ENCODE measurements at places on chromosomes 2 and 18. TPM values are rescaled to one million over a fixed set of nuclear protein-coding genes. Genes with fewer than 3 reads are reported as not detected.
A peak's percentile ranks its signal among the peaks of the same experiment; 100 is the strongest.

DNA sequence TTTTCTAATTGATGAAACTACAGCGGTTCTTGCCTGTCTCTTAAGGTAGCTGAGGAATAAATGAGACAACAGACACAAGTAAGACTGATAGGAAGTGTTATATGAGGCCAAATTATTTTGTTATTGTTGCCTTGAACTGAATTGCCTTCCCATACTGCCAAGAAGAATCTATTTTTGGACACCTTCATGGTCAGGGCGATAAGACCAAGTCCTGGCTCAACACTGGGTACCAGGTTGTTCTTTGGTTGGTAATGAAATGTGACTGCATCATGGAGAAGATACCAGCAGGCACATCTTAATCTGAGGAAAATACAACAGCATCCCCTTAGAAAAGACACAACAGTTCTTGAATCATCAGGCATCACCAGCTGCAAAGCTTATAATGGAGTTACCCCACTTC is 23.7 kb downstream of the MSGN1 start:
- DNase-seq = no peak

The SLC14A1 gene
- total RNA-seq = not detected

DNA sequence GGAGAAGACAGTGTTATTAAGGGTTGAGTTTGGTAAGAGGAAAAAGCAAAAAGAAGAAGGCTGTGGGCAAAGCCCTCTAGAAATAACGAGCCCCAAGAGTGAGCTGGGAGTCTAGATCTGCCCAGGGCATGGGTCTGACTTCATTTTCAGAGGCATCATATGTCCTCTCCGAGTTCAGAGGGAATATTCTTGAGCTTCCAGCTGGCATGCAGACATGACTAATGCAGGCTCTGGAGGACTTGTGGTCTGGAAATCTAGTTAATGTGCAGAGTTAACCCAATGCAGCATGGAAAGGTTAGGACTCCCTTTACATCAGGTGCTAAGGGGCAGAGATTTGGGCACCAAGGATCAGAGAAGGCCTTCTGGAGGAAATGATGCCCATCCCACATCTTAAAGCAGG is 7.3 kb downstream of the ACMSD start:
- DNase-seq = no peak

GRCh38 chr18:63025251-63026090 is 294.1 kb downstream of the BCL2 start:
- peak; percentile 63 for DNase-seq

DNA sequence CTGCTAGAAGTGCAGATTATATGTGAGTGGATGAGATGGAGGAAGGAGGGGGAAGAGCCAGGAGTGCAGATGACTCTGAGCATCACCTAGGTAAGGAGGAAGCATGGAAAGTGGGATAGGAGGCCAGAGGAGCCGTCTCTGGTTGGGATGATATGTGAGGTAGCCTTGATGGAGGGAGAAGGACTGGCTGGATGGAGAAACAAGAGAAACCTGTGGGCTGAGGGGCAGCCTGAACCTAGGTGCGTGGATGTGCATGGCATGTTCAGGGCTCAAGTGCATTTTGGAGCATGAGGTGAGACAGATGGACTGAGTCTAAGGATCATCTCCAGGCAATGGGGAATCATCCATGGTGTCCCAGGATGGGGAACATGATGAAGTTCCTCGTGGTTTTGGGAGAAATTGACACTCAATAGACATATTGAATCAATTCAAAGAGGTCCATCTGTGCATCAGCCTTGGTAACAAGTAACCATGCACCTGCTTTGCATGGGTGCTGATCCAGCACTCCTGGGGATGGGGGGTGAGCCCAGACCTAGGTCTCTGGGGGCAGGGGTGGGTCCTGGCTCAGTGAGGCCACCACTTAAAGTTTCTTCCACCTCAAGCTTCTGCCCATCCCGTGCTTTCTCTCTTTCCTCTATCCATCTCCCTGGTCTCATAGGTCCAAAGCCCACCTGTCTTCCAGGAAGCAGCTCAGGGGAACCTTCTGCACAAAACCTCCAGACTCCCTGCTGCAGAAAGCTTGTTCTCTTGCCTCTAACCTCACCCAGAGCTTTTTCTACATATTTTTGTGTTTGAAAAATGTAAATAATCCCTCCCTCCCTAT is 19.2 kb downstream of the MYCN start:
- DNase-seq = no peak

DNA sequence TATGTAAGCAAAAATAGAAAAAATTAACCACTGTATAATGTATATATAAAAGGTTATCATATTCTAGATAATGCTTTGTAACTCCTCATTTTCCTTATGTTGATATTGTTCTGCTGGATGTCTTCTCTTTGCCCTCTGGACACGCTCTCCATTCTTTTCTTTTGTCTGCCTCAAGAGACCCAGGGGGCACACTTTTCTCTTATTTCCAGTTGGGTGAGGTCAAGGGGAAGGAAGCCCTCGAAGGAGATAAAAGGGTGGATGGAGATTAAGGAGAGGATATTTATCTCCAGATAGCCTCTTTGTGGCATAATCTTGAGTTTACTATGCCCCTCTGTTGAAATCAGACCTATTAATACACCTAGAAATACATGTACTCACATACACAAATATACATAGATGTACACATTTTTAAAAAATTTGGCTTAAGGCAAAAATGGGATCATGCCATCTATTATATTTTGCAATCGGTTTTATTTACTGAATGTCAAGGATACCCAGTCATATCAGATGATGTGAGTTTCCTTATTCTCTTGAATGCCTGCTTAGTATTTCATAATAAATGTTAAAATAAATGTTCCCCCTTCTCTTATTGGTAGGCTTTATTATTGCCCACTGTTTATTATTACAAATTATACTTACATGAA is 65.3 kb downstream of the LCLAT1 start:
- no peak for DNase-seq

The TGFA gene
- total RNA-seq = 0.13 TPM

GRCh38 chr2:62372824-62373223 is 133.2 kb downstream of the TMEM17 start:
- no peak for DNase-seq

The SESTD1 gene
- total RNA-seq = 38.0 TPM

The CEP68 gene
- 13.4 TPM for total RNA-seq
